Activated effector memory CD4-positive, alpha-beta T cell treated with Interleukin-2 at 50 U/mL for 16 hours (primary cell): ENCODE measurements at places on chromosomes 5 and 9.

GRCh38 chr5:139683295-139684271, 35.4 kb downstream of the CXXC5 start:
- no peak for DNase-seq

DNA sequence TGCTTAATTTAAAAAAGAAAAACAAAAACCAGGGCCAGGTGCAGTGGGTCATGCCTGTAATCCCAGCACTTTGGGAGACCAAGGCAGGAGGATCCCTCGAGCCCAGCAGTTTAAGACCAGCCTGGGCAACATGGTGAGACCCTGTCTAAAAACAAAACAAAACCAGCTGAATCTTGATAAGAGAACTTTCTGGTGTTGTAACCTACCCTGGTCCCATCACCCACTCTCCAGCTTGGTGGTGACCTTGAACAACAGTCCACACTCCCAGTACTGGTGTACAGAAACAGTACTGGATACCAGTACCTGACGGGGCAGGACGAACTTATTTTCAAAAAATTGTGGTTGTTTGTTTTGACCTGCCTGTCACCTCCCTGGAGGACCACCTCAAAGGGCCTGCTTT, 30.9 kb downstream of the CLTA start:
- DNase-seq, result no peak

GRCh38 chr9:3758816-3759576, 233.2 kb upstream of the RFX3 start:
- DNase-seq, result no peak

DNA sequence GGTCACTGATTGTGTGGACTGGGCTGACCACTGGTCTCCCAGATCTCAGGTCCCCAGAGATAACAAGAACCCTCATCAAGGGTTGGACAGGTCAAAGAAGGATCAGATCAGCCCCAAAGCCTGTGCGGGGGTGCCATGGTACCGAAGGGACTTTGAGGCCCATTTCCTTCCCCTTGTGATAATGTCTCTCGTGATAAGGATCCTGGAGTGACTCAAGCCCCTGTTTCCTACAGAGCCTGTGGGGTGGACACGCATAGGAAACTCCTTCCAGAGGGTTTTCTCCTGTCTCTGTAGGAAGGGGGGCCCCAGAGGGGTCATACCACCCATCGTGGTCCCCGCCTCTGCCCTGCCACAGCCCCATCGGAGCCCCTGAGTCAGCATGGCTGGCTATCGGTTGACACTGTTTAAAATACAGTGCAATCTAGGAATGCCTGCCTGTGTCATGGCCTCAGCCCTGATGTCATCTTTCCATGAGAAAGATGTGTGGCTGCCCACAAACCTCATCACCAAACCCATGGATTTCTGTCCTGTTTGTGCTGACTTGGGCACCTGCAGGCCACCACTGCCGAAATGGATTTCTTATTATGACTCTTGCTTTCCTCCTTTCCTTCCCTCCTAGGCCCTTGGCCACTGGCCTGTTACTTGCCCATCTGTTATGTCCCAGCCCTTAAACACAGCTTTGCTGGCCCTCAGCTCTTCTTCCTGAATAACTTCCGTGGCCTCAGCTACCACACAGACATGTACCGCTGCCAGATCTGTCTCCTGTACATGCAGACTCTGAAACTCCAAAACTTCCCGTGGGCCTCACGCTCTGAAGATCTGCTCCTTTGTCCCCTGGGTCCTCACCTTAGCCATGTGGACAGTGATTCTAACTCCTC, 2.9 kb upstream of the CSF2 start:
- no peak for DNase-seq

DNA sequence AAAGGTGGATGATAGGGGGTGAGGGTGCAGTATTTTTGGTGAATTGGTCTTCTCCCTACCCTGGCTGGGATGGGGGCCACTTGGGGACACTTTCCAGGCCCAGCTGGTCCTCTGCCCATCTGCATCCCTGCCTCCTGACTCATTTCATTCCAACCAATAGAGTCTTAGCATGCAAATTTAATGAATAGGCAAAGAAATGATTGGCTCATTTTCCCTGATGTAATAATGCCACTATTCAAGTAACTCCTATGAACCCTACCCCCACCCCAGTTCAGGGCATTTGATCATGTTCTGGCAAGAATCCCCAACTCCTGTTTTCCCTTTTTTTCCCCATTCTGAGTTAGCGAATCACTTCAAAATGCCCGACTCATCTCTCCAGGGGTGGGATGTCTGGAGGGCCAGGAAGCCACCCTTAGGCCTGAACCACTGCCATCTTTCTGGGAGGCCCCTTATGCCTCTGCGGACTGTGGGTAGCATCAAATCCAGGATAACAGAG, 56.7 kb downstream of the PCDH1 start:
- no peak for DNase-seq
